ENCODE measurements at places on chromosomes 4 and X.

GRCh38 chr4:82789025-82789776 is 9.4 kb downstream of the SCD5 start:
- DNase-seq, result no peak

DNA sequence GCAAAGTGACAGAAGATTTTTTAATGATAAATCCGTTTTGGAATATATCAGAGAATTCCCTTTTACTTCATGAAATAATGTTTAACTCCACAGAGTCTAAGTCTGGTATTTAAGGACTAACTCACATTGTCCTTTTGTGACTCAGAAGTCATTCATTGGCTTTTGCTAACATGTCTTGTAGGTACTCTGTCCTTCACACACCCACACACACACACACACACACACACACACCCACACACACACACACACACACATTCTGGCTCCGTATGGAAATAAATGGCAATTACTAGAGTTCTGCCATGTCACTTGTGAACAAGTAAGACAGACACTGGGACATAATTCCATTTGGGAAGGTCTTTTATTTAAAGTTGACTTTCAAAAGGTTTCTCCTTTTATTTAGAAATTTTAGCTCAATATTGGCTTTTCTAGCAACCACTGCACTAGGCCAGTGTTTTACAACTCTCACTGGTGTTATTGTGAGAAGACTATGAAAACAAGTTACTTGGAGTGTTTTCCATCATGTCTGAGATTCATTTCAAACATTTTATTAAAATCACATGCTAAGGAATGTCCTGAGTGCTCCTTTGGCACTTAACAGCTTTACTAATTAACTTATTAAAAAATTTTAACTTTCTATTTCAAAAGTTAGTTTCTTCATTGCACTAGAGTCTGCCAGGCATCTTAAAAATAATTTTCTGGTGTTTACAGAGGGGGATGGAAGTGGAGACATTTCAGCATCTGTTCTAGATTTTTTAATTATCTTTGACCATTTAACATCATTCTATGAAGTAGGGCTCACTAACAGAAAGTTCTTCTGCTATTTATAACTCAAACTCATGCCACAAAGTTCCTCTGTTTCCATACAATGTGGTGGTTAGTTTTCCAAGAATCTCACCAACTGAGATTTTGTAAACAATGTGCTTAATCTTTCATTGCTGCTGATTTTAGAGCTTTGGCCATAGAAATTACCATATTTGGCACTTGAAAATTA is 240.3 kb upstream of the GPC4 start:
- DNase-seq, result no peak

GRCh38 chrX:107878106-107878505 is 52.4 kb downstream of the MID2 start:
- no peak for DNase-seq

DNA sequence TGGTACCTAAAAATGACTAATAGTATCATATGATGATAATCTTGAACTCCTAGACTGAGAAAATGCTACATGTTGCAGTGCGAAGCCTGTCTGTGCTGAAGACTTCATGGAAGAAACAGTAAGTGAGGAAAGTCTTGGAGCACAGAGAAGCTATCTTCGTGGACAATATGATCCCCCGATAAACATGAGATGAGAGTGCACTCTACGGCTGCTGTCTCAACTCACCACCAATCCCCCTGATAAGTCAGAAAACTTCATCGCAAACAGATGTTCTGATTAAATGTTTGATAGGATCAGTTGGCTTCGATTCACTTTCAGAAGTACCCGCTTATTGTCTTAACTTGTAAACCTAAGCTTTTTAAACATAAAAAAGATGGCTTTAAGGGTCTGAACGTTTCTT is 130.2 kb downstream of the ELOVL6 start:
- DNase-seq, result no peak

GRCh38 chrX:49053223-49054072 is 5.4 kb upstream of the CCDC120 start:
- DNase-seq, result peak; percentile 43

DNA sequence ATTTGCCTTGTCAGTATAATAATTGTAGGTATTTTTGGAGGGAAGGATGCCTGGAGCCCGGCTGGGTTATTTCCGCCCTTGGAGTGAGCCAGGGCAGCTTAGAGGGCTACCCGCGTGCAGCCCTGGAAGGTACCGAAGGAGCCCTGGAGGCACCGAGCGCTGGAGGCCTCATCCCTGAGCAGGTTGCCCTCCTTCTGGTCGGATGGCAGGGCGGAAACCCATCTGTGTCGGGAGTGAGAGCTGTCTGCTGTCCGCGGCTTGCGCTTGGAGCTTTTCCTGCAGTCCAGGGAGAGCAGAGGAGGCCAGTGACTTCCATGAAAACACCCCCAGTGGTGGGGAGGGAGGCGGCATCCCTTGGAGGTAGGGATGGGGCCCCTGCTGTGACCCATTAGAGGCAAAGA is 122.1 kb downstream of the TBL1X start:
- no peak for DNase-seq

- DNase-seq, result no peak
Observed at GRCh38 chr4:3413217-3413671, 28.5 kb upstream of the HGFAC start.

DNA sequence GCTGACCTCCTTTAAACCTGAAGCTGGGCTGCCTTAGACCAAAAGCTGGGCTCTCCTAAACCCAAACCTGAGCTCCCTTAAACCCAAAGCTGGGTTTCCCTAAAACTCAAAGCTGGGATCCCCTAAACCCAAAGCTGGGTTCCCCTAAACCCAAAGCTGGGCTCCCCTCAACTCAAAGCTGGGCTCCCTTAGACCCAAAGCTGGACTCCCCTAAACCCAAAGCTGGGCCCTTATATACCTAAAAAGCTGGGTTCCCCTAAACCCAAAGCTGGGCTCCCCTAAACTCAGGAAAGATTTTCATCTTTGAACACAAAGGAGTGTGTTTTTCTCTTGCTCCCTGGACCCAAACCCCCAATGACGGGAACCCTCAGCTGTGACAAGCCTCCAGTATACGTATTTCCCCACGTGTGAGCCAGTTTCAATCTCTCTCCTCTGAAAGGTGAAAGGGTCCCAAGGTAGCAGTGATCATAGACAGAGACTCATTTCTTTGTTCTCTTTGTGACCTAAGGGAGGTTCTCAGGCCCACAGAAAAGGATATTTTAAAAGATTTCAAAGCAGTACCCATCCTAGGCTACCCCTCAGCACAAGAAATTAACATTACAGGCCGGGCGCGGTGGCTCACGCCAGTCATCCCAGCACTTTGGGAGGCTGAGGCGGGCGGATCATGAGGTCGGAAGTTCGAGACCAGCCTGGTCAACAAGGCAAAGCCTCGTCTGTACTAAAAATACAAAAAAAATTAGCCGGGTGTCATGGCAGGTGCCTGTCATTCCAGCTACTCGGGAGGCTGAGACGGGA is 31.3 kb upstream of the ASMTL start:
- no peak for DNase-seq

DNA sequence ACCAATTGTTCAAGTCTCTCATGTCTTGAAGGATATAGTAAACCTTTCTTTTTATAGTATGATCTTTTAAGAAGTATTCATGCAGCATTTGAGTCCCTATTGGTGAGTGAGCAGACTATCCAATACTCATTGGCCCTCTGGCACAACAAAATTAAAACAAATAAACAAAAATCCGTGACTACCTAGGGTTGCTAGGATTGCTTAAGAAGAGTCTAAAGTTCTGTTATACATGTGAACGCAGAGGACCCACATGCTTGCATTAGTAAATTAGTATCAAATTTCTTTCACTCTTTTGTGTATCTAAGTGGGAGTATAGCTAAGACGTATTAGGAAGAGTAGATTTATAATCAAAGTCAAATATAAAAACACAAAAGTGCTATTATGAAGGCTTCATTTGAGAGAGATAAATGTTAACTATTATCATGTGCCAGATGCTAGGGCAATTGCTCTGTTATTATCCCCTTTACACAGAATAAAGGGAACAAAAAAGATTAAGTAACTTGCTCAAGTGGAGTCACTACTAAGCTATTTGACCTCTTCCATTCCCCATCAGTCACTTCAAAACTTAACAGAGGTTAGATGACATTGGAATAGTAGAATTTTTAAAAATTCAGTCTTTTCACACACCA is 29.2 kb upstream of the LARP1B start:
- peak; percentile 52 for DNase-seq

DNA sequence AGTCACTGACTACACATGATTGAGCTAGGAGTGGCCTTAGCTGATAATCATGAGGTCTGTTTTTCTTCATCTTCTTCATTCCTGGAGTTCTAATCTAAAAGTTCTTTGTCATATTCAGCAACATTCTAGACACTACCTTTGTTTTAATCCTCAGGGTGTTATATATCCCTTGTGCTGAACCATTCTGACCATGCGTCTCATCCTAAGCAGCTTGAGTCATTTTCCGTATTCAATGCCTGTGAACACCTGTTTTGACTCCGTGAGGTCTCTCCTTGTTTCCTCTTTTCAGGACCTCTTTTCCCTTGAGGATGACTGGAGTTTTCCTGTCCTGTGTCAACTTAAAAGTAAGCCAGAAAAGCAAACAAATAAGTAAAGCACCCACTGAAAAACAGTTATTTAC is 597.9 kb downstream of the GBA3 start:
- no peak for DNase-seq

- no peak for DNase-seq
Observed at GRCh38 chr4:139777757-139778156, 112.1 kb downstream of the MGST2 start.

DNA sequence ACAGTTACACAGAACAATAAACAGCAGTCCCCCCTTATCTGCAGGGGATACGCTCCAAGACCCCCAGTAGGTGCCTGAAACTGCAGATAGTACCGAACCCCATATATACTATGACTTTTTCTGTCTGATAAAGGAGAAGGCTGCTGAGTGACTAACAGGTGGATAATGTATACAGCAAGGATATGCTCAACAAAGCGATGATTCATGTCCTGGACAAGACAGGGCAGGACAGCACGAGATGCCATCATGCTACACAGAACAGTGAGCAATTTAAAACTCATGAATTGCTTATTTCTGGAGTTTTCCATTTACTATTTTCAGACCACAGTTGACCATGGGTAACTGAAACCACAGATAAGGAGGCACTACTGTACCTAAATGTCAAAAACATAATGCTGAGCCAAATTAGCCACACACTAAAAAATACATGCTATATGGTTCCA is 76.1 kb downstream of the MANBA start:
- DNase-seq, result peak; percentile 92

DNA sequence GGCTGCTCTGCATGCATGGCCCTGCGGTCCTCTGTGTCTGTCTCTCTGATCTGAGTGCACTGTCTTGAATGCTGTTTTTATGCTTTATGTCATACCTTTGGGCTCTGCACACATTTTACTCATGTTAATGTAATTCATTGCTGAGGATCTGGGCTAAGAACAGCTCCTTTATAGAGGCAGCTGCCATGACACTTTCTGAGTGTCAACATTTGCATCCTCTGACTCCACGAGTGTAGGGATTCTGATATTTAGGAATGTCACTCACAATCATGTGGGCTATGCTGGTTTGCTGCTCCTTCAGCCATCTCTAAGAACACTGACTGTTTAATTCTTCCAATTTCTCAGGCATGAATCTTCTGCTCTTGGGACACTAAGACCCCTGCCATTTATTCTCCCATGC is 192.2 kb upstream of the CPEB2 start:
- DNase-seq, result no peak

GRCh38 chr4:17187003-17187402 is 288.6 kb upstream of the LDB2 start:
- DNase-seq, result no peak

DNA sequence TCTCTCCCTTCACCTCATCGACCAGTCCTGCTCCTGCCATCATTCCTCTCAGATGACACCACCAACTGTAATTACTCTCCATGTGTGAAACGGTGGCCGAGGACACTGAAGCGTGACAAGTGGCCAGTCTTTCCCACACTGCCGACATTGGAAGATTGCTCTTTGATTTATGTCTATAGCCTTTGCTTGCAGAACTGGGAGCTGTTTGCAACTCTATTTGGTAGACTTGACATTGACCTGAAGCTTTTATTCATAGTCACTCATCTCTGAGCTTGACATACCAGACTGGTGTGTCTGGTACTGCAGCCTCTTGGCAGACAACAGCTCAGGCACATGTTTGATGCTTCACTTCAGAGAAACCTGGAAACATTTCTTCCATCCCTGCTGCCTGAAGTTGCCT is 121.8 kb upstream of the GALNT7 start:
- peak; percentile 3 for DNase-seq

- DNase-seq, result no peak
Observed at GRCh38 chr4:9946170-9946569, 75.1 kb downstream of the SLC2A9 start.

DNA sequence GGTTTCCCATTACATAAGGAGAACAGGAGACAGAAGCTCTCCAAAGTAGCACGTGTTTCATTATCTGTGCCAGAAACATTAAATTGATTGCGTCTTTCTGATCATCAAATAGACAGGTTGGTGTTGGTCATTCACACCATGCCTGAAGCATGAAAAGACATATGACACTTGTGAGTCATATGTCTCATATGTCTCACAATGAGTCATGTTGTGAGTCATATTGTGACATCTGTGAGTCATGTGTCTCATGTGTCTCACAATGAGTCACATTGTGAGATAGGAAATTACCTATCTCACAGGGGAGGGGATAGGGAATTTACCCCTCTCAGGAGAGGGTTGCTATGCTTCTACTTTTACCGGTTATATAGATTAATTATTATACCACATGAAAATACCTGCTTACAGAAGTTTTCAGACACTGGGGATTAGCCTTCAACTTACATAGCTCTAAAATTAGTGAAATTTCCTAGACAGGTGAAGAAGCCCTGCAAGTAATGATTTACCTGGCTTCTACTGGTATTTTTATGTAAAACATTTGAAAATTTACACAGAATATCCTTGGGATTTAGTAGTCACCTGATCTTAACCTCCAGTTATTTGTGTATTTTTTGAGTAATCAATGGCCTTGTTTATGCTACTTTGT is 80.8 kb downstream of the NPFFR2 start:
- DNase-seq, result peak; percentile 76

DNA sequence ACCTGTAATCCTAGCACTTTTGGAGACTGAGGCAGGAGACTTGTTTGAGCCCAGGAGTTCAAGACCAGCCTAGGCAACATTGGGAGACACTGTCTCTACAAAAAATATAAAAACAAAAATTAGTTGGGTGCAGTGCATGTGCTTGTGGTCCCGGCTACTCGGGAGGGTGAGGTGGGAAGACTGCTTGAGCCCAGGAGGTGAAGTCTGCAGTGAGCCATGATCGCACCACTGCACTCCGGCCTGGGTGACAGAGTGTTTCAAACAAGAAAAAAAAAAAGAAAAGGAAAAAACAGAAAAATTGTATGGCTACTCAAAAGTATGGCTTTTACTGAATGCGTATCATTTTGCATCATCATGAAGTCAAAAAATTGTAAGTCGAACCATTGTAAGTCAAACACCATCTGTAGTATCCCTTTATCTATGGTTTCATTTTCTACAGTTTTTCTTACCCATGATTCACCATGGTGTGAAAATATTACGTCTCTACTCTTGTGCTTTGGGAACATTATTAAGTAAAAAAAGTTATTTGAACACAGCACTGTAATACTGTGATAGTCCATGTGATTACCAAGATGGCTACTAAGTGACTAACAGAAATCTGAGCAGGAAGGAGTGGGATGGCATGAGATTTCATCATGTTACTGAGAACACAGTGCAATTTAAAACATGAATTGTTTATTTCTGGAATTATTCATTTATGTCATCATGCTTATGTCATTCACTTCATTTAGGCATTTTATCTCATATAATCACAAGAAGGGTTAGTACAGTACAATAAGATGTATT is 26.5 kb upstream of the MANBA start:
- peak; percentile 92 for DNase-seq

- DNase-seq, result no peak
Observed at GRCh38 chrX:80223982-80224579, 196.2 kb upstream of the TENT5D start.
